Erythroblast (primary cell): ENCODE measurements at places on chromosomes 11 and 22.

DNA sequence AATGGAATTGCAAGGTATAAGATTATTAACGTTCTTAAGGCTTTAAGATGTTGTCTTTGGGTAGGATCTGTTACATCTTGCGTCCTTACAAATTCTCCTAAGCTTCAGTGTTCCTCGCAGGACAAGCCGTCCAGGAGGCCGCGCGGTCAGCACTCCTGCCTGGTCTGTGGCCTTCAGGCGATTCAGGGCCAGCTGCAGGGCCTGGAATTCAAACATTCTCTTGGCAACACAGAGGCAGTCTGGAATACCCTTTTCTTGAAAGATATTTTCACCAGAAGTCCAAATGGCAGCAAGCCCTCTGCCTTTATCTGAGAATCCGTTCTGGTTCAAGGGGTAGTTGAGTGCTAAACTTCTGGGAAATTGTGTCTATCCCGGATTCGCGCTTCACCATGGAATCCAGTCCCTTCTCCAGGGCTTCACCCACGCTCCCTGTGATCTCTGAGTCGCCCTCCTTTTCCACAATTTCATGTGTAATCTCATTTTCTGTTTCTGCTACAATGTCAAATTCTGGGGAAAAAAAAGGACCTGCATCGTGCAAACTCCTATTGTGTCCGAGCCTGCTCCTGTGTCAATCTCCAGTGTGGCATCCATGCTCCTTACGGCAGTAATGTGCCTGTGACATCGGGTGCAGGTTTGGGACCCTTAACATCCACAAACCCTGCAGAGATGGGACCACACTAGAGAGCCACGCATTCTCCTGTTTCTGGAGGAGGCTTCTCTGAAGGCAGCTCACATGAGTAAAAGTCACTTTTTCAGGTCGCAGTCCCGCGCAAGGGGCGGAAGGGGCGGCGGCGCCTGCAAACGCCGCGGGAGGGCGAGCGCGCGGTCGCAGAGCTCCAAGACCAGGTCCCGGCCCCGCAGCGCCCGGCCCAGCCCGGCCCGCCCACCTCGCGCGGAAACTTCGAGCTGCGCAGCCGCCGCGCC lies 25.4 kb upstream of the SORL1 start:
- DNase-seq: peak; percentile 8

- peak; percentile 69 for DNase-seq
These were observed 4.9 kb upstream of the CELSR1 start for GRCh38 chr22:46542011-46542985.

DNA sequence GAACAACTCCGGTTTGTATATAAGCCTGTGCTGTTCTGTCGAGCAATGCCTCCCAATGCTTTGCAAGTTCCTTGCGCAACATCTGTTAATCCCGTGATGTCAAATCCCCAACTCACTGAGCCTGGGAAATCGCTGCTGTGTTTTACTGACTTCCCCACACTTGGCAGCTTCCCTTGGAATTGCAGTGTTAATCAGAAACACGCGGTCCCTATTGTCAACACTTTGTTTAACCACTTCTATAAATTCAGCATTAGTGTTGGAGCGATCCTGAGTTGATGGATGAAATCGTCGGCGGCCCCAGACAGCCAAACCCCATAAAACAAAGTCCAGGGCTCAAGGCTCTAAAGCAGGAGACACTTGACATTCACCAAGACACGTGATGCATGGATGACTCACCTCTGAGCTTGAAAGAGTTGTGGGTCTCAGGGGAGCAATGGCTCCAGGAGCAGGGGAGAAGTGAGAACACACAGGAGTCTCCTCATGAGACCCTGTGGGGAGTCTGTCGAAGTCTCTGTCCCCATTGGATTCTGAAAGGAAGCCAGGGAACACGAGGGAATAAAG lies 555.3 kb downstream of the MIAT start:
- no peak for DNase-seq

- DNase-seq: peak; percentile 56
These were observed 65.2 kb upstream of the LMO1 start for GRCh38 chr11:8328848-8329330.
